ENCODE measurements at places on chromosomes 1 and 21.
A peak's percentile ranks its signal among the peaks of the same experiment; 100 is the strongest.

DNA sequence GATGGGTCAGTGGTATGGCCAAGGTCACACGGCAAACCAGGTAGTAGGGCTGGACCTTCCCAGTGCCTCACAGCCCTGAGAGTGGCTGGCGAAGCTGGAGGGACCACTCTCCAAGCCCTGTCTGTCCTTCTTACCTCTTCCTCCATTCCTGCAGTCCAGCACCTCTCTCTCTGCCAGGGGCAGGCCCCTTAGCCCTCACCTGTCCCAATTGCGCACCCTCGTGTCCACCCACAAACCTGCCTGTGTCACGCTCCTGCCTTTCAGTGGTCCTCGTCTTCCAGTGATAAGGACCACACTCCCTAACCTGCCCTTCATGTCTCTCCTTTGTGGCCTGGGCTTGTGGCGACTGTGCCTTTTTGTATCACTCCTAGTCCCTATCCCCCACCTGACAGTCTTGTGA lies 3.4 kb downstream of the PODN start:
- no peak for DNase-seq

GRCh38 chr1:168300626-168301025 lies 19.9 kb downstream of the TBX19 start:
- no peak for DNase-seq

DNA sequence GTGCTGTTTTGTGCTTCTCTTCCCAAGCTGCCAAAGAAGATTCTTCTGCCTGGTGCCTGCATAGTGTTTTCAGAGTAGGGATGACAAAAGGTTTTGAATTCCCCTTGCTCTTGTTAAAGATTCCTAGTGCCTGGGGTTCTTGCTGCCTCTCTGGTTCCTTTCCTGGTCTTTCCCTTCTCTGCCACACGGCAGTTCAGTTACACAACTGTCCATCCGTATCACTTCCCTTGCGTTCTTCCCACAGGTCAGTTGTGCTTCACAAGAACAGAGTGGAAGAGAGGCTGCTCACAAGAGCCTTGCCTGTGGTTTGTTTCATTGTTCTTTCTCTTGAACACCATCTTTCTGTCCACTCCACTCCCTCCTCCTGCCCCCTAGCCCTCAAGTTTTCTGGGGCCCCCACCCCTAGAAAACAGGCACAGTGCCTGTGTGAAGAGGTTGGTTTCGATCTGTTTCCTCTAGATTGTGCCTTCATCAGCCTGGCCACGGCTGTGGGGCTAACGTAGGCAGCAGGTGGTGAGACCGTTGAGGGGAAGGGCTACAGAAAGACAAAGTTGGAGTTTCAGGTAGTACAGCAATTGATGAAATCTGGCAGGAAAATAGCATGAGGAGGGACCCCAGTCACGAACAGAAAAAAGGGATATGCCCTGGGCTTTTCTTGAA lies 5.8 kb downstream of the VASH2 start:
- no peak for DNase-seq

DNA sequence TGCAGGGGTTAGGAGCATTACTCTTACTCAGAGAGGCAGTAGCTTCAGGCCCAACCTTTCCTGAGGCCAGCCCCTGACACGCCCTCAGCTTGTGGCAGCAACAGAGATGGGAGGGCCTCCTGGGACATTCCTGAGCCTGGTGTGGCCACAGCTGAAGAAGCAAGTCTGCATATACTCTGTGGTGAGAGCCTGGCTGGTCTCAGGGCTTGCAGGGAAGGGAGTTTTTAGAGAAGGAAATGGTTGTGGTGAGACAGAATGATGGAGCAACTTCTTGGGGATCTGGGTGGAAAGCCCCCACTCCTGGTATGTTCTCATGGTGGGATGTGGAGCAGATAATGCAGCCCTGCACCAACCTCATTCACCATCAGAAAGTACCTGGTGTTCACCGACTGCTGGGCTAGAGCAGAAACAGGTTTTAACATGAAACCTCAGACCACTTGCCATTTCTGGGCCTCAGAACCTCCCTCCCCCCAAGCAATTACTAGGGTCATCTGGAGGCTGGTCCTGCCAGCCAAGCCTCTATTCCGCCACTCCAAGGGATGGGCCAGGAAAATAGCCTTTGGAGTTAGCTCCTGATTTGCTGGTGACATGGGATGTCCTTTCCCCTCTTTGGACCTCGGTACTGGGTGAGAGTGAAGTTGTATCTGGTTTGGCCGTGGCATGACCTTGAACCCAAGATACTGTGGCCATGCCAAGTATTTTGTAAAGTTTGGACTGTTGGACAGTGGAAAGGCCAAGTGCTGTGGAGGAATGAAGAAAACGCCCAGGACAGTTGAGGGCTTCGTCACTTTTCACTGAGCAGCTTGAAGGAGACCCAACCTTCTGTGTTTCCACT lies 28.1 kb upstream of the RNF19B start:
- peak; percentile 87 for DNase-seq

DNA sequence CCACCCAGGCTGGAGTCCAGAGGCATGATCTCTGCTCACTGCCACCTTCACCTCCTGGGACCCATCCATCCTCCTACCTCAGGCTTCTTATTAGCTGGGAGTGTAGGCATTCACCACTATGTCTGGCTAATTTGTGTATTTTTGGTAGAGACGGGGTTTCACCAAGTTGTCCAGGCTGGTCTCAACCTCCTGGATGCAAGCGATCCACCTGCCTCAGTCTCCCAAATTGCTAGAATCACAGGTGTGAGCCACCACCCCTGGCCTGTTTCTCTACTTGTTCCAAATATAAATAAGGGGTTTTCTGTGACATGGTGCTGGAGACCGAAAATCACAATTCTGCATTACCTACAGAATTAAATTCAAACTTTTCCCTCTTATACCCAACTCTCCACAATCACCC lies 36.6 kb upstream of the HSD3B1 start:
- DNase-seq: no peak

GRCh38 chr1:210098356-210098755 lies 134.2 kb upstream of the SERTAD4 start:
- no peak for DNase-seq

- no peak for DNase-seq
These were observed 1.2 kb upstream of the ZBTB40 start for GRCh38 chr1:22450351-22451021.

DNA sequence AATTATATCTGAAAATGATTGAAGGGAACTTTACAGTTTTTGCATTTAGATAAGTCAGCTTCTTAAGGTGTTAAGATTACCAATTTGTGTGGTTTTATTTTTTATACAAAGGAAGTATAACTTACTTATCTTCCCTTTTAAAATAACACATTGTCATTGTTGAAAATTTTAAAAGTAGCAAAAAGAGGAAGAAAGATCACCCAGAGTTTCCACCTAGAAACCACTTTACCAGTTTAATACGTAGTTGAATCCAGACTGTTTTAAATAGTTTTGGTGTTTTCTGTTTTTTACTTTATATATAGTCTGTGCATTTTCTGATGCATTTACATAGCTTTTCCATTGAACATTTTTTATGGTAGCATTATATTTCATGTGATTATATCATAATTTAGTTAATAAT lies 6.1 kb downstream of the CCDC18 start:
- DNase-seq: no peak

DNA sequence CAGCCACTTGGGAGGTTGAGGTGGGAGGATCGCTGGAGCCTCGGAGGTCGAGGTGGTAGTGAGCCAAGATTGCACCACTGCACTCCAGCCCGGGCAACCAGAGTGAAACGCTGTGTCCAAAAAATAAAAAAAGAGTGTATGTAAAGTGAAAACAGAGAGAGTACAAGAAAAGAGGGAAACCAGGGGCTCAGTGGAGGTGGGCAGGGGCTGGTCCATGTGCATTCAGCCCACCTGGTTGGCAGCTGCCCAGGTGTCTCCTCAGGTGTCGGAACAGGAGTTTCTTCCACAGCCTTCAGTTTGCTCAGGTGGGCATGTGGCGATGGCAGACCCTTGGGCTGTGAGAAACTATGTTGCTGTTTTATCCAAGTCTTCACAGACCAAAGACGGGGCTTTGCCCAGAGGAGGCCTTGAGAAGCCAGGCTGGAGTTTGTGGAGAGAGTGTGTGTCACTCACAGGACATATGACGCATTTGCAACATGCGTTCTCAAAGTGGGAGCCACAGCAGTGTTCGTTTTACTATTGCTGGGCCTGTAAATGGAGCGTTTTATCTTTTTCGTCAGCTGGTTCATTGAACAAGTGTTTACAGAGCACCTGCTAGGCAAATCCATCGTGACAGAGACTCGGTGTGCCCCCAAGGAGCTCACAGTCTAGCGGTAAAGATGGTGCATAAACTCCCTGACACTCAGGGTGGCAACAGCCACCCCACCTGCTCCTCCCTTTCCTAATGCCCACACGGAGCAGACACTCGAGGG lies 22.4 kb upstream of the SAMD11 start:
- no peak for DNase-seq

GRCh38 chr1:172867216-172867818 lies 183.4 kb downstream of the TNFSF18 start:
- DNase-seq: no peak

DNA sequence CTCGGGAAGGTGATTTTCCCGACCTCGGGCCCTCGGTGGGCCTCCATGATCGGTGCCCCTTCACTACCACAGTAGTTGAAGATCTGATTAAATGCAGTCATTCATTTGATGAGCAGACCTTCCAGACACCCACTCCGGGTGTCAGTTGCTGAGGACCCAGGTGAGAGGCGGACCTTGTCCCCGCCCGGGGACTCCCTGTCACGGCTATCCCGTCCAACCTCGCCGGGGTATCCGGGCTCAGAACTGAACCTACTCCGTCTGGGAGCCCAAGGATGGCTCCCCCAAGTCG lies 22.6 kb downstream of the RNU1-3 start:
- DNase-seq: no peak

GRCh38 chr1:221723018-221723847 lies 18.7 kb downstream of the DUSP10 start:
- DNase-seq: no peak

DNA sequence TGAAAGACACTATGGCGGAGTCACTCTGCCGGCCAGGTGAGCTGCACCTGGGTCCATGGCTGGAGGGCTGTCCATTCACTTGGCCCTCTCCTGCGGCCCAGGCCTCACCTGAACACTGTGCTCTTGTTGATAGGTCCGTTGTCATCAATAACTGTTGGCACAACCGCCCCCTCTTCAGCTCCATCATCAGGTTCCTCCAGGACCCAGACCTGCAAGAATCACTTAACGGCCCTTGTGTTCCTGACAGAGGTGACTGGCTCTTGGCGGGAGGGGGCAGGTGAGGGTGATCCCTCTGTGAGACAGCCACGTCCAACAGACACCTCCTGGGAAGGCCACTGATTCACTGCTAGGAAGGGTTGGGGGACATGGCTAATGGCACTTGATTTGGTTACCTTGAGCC lies 54.9 kb downstream of the INAVA start:
- DNase-seq: no peak

DNA sequence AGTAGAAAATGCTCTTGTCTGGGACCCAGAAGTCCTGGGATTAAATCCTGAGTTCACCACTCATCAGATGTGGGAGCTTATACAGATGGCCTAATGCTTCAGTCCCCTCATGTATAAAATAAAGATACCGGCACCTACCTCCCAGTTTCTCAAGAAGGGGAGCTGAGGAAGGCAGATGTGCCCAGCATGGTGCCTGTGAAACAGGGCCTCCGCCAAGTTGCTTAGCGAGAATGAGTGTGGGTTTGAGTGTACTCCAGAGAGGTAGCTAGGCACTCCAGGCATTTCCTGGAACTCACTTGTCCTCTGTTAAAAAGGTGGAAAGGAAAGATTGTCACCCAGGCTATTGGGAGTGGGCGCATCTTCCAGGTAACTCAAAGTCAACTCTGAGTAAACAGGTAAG lies 37.8 kb downstream of the IER5 start:
- no peak for DNase-seq

Measured in CD4-positive, alpha-beta T cell treated with Interferon gamma for 1 hour (primary cell).